T-helper 2 cell (primary cell): ENCODE measurements at places on chromosomes 13 and 19.

DNA sequence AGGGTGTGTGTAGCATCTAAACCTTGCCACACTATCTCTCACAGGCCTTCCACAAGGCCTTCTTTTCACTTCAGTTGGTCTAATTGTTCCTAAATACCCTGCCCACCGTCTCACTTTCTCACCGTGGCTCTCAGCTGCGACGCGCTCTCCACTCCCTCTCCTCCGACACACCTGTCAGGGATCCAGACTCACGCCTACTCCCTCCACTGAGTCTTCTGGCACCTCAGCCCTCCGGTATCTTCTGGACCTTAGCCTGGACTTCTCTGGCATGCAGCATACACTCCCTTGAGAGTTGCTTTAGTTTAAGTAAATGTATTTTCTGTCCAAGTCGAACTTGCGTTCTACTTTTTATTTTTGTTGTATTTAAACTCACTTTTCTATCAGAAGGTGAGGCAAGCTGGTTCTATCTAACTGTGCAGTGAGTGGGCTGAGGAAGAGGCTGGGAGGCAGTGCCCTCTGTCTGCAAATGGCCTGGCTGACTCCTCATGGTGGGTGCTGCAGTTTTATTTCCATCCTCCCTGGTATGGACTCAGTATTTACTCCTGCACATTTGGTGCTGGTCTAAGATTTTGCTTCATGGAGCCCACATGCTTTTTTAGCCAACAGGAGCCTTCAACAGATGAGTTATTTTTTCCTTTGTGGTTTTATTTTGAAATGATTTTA lies 28.5 kb upstream of the ARGLU1 start:
- no peak for DNase-seq

DNA sequence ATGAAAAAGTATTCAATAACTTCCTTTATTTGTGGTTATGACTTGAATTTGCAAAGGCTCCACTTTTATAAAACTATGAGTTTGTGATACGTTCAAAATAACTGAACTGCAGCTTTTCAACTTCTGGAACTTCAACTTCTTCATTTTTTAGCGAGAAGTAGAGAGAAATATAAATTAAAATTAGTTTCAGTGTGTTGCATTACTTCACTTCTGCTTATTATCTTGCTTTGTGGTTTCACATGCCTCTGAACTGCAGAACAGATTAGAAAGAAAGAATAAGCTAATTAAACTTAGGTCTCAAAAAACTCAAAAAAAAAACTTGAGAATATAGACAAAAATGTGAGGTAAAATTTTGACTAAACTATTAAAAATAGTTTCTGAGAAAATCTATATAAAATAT lies 1073.4 kb downstream of the PCDH17 start:
- DNase-seq: no peak

DNA sequence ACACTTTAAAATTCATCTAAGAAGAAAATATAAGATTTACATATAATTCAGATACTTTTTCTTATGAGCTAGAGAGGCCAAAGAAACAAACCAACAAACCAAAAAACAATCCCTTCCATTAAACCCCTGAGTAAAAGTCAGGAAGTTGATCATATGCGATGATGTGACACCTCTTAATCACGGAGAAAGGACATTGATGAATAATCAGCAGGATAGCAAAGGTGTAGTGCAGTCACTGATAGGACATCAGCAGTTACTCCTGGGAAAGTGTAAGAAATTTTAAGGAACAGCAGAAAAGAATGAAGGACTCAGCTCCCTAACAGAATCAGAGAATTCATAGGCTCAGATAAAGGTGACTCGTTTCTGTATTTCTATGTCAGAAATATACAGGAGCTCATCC lies 202.4 kb upstream of the EDNRB start:
- no peak for DNase-seq

DNA sequence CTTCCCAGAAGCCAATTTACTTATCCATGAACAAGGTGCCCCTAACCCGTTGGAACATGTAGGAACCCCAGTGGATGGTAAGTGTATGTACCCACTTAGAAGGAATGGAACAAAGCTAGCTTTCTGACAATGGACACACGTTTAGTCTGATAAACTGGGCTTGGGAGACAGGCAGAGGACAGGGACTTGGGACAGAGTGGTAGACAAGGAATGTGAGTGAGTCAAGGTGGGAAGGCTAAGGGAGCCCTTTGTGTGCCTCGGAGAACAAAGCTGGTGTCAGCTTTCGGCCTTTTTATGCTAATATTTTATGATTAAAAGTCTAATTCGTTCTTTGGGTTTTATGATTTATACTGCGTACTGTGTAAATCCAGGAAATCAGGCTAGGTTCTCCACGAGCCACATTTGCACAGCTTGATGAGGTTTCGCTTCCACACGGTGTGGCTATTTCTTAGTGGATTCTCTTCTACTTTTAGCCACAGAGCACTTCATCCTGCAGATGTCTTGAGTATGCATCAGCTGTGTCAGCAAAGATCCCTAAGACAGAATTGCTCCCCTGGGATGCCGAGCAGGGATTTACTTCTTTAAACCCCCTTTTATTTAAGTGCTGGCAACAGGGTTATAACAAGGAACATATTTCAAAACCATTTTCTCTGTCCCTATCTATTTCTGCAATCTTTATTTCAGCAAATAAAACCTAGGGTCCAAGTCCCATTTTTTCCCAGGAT lies 258.5 kb downstream of the DLEU7 start:
- DNase-seq: no peak

DNA sequence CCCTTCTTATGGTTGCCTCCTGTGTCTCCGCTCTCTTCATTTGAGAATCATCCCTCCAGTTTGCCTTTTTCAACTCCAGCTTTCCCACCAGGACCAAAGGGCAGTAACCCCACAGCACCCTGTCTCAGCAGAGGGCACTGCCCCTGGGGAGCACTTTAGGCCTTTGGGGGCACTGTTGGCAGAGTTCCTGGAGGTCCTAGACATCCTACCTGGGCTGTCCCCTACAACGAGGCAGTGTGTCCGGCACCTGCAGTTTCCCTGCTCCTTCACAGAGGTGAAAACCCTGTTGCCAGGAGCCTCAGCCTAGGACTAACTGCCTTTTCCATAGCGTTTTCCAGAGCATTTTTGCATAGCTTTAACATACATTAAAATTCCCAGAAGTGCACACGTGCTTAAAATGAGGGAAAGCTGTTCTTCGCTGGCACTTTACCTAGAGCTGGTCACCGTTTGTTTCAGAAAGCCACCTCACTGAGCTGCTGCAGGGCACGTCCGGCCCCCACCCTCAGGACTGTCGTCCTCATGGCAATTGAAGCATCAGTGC lies 234.9 kb downstream of the TEX29 start:
- DNase-seq: no peak

DNA sequence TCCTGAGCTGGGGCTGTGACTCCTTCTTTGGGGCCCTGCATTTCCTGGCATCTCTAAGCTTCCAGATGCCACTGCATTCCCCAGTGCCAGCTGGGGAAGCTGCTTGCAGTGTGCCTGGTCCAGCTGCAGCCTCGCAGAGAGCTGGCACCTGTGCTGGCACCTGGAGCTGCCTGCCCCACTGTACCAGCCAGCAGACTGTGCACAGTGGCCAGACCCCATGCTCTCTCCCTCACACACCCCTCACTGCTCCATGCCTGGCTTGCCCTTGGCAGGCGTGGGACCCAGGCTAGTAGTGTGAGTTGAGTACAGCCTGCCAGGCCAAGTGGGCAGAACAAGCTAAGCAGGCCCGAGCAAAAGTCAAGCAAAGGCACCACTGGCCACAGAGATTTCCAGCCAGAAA lies 327.5 kb downstream of the NDFIP2 start:
- DNase-seq: no peak

DNA sequence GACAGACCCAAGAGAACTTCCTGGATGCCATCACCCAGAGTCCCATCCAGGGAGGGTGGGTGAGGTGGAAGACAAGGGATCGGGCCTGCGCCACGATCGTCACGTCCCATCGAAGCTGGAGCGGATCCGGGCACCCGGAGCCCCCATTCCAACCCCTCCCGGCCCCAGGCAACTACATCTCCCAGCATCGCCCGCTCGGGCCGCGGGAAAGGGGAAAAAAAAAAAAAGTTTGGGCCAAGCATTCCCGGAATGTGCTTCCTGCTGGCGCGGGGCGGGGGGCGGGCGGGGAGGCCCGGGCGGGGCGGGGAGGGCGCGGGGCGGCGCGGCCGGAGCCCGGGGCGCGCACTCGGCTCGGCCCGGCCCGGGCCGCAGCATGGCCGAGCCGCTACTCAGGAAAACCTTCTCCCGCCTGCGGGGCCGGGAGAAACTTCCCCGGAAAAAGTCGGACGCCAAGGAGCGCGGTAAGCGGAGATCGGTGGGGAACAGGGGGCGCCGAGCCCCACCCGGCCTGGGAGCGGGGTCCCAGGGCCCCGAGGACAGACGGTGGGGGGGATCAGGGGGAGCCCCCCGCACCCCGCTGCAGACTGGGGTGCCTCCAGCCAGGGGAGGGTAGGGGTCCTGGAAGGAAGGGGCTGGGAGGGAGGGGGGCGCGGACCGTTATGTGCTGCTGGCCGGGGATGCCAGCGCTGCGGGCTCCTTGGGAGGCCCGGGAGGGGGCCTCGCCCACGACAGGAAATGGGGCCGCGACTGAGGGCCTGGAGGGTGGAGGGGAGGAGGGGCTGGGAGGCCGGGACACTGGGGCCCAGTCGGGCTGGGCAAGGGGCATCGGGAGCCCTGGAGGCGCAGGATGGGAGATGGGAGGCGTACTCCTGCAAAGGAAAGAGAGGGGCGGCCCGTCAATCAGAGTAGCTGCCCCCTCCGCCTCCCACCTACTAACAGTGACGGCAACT lies at the start of gene SYDE1:
Gene SYDE1, plus strand, starts transcription at position 341 of the 950 bp plus-strand sequence. Its CDS starts 33 bp downstream, at position 374.
- DNase-seq: no peak

DNA sequence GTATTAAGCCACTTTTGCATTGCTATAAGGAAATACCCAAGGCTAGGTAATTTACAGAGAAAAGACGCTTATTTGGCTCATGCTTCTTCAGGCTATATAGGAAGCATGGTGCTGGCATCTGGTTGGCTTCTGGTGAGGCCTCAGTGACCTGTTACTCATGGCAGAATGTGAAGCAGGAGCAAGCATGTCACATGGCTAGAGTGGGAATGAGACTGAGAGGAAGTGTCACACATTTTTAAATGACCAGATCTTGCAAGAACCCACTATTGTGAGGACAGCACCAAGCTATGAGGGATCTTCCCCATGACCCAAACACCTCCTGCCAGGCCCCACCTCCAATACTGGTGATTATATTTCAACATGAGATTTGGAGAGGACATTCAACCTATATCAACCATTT lies 25.7 kb upstream of the IGFL4 start:
- DNase-seq: no peak

- no peak for DNase-seq
These were observed 6.1 kb downstream of the SBNO2 start for GRCh38 chr19:1167687-1168571.

GRCh38 chr19:16106121-16106520 lies 5.6 kb upstream of the RAB8A start:
- no peak for DNase-seq

DNA sequence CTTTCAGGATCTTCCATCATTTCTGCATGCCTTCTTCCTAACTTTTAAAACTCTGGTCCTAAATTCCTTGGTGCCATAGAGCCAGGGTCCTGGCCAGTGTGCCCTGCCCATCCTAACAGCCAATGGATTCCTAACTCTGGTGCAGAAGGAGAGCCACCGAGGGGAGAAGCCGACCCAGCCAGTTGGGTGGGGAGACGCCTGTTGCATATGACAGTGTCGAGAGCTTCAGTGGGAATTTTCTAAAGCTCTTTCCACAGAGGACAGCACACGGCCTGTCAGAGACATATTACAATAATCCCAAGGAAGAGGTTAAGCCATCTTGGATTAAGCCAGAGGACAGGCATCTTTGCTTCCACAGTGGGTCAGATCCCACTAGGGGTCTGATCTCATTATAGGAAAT lies 180.4 kb downstream of the ZNF536 start:
- no peak for DNase-seq

GRCh38 chr13:44058067-44058466 lies 178.4 kb downstream of the LACC1 start:
- no peak for DNase-seq

- DNase-seq: no peak
These were observed 5.5 kb upstream of the SERP2 start for GRCh38 chr13:44368062-44368591.

- no peak for DNase-seq
These were observed 5.4 kb upstream of the CDC37 start for GRCh38 chr19:10408511-10409283.

GRCh38 chr13:79429309-79429708 lies 23.3 kb upstream of the RBM26 start:
- DNase-seq: no peak

DNA sequence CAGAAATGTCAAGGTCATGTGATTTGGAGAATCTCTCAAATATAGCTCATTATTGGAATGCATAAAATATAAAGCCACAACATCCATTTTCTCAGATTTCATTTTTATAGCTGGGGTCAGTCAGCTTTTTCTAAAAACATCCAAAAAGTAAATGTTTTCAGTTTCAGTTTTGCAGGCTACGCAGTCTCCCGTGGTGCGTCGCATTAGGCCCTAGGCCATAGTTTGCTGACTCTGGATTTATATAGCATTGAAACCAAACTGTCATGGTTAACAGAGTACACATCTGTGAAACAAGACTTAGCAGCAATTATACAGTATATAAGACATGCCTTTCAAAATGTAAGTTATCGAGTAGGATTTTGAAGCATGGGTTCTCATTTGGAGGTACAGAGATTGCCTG lies 140.0 kb downstream of the IRS2 start:
- no peak for DNase-seq

DNA sequence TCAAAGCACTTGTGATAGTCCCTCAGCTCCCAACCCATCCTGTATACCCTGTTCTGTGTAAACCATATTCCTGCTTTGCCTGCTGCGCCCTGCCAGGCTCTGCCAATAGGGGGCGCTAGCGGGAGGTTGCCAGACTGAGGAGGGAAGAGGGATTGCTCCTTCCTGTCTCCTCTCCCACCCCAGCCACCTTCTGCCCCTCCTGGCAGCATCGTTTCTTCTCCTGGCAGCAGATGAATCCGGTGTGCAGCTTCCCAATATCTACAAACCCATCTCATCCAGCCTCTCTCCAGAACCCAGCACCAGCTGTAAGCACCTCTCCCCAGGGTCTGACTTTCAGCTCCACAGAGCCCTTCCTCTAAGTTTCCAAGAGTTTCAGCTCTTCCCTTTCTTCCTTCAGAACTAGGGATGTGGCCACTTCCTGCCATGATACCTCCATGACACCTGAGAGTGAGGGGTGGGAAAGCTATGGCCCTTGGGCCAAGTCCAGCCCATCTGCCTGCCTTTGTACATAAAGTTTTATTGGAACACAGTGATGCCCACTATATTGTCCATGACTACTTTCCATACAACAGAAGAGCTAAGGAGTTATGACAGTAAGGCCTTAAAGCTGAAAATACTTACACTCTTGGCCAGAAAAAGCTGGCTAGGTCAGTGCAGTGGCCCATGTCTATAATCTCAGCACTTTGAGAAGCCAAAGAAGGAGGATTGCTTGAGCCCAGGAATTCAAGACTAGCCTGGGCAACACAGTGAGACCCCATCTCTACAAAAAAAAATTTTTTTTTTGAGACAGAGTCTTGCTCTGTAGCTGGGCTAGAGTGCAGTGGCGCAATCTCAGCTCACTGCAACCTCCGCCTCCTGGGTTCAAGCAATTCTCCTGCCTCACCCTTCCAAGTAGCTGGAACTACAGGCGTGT lies 34.5 kb upstream of the ATP1A3 start:
- no peak for DNase-seq
